Glutamatergic neuron (in vitro differentiated cells): ENCODE measurements at places on chromosomes 3 and 15. TPM values are rescaled to one million over a fixed set of nuclear protein-coding genes. Genes with fewer than 3 reads are reported as not detected.

The RNU6-1 gene
- not detected for total RNA-seq

The CADPS gene
- 265 TPM for total RNA-seq

The ZNF662 gene
- 16.3 TPM for total RNA-seq

The B3GALNT1 gene
- 2.6 TPM for total RNA-seq

The CRBN gene
- 52.6 TPM for total RNA-seq

The PODXL2 gene
- total RNA-seq = 139 TPM

The SPINK8 gene
- total RNA-seq = not detected

The ZIC4 gene
- total RNA-seq = not detected

The RPL15 gene
- 1,377 TPM for total RNA-seq

GRCh38 chr15:89783111-89783860 is 7.2 kb downstream of the MESP2 start:
- no peak for DNase-seq

DNA sequence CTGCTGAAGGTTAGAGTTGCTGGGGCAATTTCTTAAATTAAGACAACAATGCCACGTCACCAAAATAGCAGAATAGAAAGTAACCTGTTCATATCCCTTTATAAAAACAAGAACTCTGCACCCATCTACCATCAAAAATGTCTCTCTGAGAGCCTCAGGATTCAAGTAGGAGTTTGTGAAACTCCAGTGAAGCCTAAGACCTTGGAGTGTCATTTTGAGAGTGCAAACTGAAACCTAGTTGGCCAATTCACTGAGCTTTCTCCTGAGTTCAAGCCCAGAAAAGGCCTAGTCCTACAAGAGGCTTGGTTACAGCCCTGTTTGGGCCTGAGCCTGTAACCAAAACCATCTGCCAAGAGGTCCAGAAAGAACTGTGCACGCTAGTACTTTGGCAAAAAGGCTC is 335.1 kb downstream of the EFHB start:
- no peak for DNase-seq

DNA sequence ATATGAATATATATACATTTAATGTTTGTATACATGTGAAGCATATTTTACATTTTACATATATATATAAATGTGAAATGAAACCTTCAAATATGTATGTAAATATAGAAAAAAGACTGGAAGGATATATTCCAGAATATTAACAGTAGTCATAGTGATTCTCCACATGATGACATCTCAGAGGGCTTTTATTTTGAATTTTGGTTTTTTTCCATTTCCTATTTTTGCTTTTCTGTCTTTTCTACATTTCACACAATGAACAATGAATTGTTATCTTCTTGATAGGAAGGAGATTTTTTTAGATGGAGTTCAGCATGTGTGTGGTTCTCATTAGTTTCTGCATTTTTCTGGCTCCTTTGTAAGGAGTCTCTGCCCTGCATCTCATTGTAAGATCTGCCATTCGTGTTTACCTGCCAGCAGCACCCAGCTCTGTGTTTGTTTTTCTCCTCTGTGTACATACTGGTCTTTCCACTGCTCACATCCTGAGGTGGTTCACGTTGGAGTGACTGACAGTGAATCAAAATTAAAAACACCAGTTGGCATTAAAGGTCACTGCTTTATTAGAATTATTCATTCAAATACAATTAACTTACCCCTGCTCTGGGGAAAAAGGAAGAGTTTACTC is 425.3 kb upstream of the MDFIC2 start:
- no peak for DNase-seq

- DNase-seq = no peak
These were observed 28.7 kb downstream of the MORC1 start for GRCh38 chr3:109089265-109089664.

- no peak for DNase-seq
These were observed 83.9 kb downstream of the HHLA2 start for GRCh38 chr3:108380128-108380795.

- no peak for DNase-seq
These were observed 48.1 kb upstream of the SMAD3 start for GRCh38 chr15:67017311-67017710.

GRCh38 chr3:141115789-141116541 is 64.8 kb downstream of the SPSB4 start:
- DNase-seq = no peak

DNA sequence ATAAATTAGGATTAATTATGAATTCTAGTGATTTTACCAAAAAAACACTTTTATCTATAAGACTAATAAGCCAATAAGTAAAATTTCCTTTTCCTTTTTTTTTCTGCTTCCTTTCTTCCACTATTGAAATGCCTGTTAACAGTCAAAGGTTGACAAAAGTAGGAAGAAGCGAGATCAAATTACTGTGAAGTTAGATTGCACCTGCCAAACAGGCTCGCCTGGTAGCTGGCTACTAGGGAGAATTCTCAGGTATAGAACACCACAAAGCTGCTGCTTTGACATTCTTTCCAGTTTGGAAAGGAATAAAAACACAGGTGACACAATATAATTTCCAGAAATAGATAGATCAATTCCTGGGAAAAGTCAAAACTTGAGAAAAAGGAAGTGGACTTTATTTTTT is 749.0 kb downstream of the NSUN3 start:
- DNase-seq = no peak

DNA sequence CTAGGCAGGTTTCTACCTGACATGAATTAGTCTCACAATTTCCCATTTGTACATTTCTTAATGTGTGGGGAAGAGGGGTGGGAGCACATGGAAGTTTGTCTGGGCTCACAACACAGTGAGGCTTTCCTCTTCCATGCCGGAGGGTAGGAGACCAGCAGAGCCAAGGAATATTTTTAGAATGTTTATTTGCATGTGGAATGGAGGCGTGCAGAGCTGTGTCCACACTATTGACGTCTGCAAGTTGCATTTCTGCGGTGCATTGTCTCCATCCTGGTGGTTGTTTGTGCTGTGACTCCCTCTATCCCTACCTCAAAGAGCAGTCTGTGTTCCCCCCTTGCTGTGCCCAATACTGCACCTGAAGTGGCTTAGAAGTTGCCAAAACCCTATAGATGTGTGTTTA is 103.1 kb upstream of the LRTM1 start:
- no peak for DNase-seq

DNA sequence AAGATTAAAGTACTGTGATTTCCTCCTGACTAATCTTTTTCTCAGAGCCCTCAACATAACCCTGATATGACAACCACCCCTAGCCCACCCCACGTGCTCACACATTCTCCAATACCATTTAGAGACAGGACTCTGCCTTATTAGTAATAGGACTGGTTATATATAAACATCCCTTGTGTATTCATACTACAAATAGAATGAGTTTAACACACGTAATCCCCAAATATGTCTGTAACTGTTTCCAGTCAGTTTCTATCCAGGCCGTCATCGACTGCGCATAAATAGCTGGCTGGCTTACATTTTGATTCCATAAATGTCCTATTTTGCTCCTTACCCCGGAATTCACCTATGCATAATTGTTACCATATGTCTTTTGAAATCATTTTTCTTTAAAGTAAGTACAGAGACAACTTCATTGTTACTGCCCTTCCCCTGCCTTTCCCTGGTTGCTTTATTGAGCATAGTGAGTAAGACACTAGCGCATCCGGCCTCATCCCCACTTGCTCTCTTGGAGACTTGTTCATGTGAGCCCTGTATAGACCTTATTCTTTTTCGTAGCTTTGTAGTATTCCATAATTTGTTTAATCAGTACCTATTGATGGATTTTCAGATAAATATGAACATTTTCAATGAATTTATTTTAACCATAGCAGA is 3.5 kb upstream of the P2RY14 start:
- no peak for DNase-seq

- no peak for DNase-seq
These were observed 118.9 kb upstream of the CCDC54 start for GRCh38 chr3:107258300-107258699.

- DNase-seq = no peak
These were observed 302.7 kb upstream of the ARPP21 start for GRCh38 chr3:35336601-35337000.

GRCh38 chr3:108117241-108117775 is 26.5 kb upstream of the CD47 start:
- no peak for DNase-seq

- no peak for DNase-seq
These were observed 33.2 kb downstream of the IDH3A start for GRCh38 chr15:78182336-78182700.

GRCh38 chr3:190265796-190266195 is 56.5 kb downstream of the CLDN1 start:
- DNase-seq = no peak

GRCh38 chr3:105653166-105653565 is 215.6 kb downstream of the CBLB start:
- DNase-seq = no peak

DNA sequence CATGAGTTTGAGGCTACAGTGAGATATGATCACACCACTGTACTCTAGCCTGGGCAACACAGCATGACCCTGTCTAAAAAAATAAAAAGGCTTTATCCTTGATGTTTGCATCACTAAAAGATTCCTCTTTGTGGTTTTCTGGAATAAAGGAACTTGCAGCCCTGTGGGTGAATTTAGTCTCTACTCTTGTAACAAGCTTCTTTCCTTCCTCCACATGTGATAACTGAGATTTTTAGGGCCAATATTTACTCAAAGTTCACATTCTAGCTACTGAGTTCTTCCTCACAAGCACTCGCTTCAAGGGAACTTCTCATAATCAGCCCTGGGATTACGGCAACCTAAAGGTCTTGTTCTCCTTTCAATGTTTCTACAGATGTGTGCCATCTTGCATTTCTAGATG is 24.6 kb downstream of the COMMD2 start:
- DNase-seq = no peak

GRCh38 chr3:16177962-16178627 is 3.6 kb downstream of the GALNT15 start:
- peak; percentile 92 for DNase-seq

GRCh38 chr3:15010664-15011063 is 54.5 kb downstream of the MRPS25 start:
- DNase-seq = no peak
